C1 segment of cervical spinal cord (tissue), 14 donors: ENCODE measurements at places on chromosomes 3 and 15.

DNA sequence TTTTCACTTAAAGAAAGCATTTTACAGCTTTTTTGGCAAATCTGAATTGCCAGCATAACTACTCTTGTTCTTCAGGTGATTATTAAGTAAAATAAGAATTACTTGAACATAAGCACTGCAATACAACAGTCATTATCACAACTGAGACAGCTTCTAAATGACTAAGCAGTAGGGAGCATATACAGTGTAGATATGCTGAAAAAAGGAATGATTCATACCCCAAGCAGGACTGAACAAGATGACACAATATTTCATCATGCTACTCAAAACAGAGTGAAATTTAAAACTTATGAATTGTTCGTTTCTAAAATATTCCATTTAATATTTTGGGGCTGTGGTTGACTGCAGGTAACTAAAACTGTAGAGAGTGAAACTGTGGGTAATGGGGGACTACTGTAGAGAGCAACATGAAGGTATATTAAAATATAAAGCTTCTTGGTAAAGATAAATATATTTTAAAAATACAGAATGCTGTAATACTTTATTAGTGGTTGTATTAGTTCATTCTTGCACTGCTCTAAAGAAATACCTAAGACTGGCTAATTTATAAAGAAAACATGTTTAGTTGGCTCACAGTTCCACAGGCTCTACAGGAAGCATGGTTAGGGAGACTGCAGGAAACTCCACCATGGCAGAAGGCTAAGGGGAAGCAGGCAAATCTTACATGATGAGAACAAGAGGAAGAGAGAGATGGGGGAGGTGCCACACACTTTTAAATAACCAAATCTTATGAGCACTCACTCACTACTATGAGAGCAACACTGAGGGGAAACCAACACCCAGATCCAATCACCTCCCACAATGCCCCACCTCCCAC lies 84.8 kb downstream of the DCLK3 start:
- DNase-seq: no peak

GRCh38 chr3:41434781-41435180 lies 235.5 kb downstream of the CTNNB1 start:
- DNase-seq: no peak

DNA sequence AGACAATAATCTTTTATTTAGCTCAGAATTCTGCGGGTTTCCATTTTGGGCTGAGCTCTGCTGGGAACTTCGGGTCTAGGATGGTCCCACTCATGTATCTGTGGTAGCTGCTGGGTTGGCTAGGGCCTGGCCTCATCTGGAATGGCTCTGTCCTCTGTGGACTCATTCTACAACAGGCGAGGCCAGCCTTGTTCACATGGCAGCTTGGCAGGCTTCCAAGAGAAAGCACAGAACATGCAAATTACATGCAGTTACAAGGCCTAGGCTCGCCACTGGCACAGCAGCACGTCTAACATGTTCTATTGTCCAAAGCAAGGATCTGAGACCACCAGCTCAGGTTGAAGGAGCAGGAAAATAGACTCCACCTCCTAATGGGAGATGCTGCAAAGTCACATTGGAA lies 431.4 kb downstream of the PDCD6IP start:
- no peak for DNase-seq

DNA sequence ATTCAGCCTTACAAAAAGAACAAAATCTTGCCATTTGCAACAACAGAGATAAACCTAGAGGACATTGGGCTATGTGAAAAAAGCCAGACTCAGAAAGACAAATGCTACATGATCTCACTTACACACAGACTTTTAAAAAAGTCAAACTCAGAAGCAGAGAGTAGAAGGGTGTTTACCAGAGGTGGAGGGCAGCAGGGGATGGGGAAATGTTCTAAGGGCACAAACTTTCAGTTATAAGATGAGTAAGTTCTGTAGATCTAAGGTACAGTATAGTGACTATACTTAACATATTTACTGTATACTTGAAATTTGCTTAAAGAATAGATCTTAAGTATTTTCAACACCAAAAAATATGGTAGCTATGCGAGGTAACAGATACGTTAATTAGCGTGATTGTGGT lies 3.0 kb downstream of the MYEF2 start:
- no peak for DNase-seq

DNA sequence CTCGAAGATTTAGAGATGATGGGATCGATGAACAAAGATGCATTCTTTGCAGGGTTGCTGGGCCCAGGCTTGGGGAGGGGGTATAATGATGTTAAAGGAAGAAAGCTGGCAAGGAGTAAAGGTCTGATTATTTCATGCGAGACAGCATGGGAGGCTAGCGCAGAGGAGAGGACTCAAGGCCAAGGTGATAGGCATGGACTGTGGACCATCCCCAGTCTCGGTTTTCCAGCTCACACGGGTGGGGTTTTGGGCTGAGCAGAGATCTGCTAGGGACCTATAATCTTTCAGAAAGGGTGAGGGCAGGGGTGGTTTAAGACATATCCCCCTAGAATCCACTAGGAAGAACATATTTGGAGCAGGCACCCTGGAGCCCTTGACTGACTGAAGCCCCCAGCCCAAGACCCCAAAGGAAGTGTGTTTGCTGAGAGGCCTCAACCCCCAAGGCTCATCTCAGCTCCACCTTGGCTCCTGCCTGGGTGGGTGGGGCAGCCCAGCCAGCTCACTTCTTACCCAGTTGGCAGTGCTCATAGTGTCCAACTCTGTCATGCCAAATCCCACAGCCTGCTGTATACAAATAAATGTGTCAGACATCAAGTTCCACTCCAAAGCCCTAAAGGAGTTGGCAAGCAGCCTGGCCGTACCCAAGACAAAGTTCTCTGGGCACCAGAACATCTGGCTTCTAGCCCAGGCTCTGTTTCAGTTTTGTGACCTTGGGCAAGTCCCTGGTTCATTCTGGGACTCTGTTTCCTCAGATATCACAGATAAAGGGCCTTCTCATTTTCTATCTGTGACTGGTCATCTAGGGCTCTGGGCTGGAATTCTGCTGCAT lies 17.9 kb downstream of the ACSBG1 start:
- DNase-seq: no peak

GRCh38 chr3:189883113-189883753 lies 237.5 kb downstream of the P3H2 start:
- no peak for DNase-seq

GRCh38 chr15:89457086-89457485 lies 39.3 kb downstream of the RHCG start:
- DNase-seq: no peak

- no peak for DNase-seq
Observed at GRCh38 chr15:20341901-20342600, 199.5 kb downstream of the GOLGA6L6 start.

GRCh38 chr3:178236555-178237277 lies 299.5 kb upstream of the KCNMB2 start:
- DNase-seq: no peak

DNA sequence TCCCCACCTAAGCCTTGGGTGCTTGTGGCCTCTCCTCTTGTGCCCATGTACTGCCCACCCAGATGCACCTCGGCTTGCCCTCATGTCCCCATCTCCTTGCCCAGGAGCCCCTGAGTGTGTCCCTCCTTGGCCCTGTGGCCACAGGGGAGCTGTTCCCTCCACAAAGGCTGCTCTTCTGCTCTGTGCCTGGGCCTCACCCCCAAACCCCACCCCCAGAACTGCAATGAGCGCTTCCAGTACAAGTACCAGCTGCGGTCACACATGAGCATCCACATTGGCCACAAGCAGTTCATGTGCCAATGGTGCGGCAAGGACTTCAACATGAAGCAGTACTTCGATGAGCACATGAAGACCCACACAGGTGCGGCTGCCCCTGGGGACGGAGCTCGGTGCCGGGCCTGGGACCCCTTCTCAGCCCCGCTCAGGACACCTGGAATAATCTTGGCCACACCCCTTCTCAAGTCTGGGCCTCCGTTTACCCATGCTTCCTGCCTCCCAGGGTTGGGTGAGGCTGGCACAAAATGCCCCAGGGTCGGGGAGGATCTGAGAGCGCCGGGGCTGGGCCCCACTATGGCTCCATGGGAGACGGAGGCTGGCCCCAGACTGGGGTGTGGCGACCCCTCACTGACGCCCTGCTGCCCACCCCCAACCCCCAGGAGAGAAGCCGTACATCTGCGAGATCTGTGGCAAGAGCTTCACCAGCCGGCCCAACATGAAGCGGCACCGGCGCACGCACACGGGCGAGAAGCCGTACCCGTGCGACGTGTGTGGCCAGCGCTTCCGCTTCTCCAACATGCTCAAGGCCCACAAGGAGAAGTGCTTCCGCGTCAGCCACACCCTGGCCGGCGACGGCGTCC lies 10.3 kb downstream of the ZBTB47 start:
- DNase-seq: no peak

DNA sequence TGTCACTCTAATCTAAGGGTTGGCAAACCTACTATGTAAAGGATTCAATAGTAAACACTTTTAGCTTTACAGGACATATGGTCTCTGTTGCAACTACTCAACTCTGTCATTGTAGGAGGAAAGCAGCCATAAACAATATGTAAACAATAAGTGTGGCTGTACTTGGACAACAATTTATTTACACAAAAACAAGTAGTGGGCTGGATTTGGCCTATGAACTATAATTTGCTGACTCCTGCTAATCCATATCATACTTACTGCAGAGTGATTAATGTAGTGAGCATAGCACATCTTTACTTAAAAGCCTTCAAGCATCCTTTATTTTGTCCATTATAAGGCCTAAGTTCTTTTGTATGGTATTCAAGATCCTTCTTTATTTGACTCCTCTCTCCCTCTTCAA lies 441.9 kb downstream of the ZIC1 start:
- DNase-seq: no peak

DNA sequence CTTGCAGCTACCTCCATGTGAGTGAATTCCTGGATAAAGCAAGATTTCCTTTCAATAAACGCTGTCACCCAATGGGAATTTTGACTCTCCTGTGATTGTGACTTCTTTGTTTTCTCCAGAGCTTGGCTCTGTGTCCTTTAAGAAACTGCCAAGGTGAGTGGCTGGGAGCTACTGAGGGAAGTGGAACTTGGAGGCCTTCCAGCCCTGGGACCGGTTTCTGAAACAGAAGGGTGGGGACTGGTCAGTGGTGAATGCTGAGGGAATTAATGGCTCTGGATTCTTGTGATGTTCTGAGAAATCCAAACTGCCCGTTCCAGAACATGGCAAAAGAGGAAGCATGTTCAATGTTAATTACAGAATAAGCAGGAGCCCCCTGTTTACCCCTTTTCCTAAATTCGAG lies 41.1 kb upstream of the MYZAP start:
- DNase-seq: no peak

DNA sequence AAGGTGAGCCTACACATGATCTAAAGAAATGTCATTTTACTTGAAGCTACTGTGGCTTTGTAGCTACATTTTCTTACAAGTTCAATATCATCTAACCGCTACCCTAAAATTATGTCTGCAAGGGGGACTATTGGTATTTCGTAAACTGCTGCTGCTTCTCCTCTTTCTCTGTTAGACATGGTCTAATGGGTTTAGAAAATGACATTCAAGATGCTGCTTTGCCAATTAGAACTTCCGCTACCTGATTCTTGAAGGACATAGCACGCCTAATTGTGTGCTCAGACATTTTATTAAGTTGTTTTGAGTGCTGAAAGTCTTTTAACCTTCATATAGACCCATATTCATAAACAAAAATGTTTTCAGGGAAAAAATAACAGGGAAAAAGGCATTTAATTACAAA lies 283.7 kb upstream of the ICE2 start:
- DNase-seq: no peak
